ENCODE measurements at places on chromosomes 11 and 22.

DNA sequence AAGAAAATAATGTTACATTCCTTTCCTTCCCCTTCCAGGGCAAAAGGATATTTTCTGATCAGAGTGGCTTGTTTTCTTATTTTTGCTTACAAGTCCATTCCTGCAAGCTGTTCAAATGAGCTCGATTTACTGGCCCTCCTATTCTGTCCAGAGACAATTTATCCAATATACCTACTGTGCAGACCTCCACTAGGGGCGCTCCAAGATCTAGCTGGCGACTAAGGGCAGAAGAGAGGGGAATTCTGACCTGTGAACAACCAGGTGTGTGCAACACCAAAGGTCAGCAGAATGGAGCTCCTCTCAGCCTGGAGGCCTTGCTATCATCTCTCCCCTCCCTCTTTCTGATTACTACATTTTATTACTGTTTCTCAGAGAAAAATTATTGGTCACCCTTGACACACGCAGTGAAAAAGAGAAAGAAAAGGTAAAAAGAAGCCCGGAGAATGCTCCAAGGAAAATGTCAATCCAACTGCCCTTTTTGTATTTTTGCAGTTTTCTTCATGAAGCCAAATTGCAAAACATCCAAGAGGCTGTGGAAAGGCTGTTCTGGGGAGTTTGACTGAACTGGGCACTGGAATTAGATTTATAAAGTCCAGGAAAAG lies 3.2 kb downstream of the SEZ6L start:
- no peak for DNase-seq

DNA sequence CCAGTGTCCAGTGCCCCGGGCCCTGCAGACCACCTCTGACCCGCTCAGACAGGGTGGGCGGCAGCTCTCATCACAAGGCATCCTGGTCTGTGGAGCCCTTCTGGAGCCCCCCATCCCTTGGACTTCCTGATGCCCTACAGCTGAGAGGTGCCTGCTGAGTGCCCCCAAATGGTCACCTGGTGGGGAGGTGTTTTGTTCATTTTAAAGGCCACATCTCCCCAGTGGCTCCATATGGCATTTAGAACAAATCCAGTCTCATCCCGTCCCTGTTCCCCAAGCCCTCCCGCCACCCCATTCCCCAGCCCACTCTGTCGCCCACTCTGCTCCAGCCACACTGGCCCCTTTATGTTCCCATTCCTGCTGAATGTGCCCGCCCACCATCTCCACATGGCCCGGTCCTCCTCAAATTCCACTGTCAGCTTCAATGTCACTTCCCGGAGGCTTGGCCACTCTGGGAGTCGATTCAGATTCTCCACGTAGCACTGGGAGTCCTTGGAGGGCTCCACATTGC lies 32.8 kb downstream of the OSBPL5 start:
- no peak for DNase-seq

DNA sequence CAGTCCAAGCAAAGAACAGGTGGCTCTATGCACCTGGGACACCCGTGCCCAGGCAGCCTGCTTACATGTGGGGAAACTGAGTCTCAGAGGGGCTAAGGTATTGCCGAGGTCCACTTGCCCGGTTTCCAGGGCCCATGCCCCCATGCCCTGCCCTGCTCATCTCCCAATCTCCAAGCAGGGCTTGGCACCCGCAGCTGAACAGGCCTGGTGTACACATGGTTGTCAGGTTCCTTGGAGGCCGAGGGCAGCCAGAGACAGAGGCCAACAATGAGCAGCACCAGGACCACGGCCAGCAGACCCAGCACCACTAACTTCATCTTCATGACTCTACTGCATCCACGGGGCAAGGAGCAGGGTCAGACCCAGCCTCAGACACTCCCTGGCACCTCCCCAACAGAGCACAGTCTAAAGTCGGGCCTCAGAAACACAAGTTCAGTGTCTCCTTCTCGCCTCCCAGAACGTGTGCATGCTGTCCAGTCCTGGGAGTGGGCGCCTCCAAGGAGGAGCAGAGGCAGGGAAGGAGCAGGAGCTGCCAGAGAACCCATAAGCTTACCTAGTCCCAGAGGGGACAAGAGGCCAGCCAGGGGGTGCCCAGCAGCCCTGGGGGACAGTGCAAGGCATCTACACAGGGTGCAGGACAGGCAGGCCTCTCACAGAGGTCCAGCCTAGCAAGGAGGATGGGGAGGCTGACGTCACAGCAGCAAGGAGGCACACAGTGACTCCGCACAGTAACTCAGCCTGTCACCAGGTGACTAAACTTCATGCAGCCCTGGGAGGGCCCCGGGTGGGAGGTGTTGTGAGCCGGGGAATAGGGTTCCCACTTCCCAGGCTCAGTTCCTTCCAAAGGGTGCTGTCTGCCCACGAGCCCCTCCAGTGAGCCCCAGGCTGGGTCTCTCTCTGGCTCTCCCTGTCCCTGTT lies 20.2 kb upstream of the RGL4 start:
- no peak for DNase-seq

- no peak for DNase-seq
Observed at GRCh38 chr11:90770007-90770406, 547.2 kb upstream of the CHORDC1 start.

- DNase-seq = no peak
Observed at GRCh38 chr22:38510416-38510970, 4.4 kb upstream of the DDX17 start.

- no peak for DNase-seq
Observed at GRCh38 chr11:46338988-46339666, 8.1 kb upstream of the DGKZ start.

DNA sequence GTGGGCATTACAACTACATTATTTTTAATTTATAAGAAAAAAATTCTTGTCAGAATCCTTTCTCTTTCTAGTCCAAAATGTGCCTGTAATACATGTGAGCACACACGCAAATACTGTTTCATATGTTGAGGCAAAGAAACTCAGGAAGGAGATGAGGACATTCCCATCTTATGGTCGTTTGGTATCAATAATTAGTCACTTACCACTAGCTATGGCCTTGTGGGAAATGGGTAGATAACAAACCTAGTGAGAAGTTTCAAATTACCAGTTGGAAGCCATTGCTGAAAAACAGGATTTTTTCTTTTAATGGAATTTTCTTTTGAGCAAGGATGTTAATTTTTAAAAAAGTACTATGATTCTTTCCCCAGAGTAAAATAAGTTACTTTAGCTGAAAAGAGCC lies 25.7 kb downstream of the AMOTL1 start:
- DNase-seq = no peak

DNA sequence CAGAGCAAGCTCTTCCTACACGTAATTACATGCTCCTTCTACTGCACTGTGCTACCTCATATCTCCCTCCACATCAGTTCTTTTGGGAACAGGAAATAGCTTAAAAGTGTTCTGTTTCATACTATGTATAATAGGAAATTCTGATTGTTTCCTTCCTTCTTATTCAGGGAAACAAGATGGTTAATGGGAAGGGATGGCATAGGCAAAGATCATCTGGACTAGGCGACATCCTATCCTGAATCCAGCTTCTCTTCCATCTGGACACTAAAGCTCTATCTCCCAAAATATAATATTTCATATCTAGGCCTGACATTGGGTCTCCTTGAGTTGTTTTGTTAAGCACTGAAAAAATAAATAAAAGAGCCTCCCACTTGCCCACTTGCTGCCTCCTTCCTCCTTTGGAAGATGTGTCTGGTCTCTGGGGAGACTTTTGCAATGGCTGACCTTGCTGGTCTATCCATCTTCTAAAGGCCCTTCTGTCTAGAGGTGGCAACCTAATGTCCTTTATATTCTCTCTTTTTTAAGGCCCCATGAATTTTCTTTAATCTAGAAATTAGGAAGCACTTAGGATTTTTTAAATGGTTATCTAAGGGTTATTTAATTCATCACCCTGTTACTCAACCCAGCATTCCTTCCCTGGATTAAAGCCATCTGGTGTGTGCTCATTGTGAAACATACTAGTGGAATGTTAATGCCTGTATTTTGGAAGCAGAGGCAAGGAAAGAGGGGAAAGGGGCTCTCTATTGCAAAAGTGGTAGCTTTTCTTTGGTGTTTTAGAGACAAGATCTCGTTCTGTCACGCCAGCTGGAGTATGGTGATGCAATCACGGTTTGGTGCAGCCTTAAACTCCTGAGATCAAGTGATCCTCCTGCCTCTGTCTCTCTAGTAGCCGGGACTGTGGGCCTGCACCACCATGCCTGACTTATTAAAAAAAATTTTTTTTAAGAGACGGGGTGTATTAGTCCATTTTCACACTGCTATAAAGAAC lies 20.6 kb downstream of the CLMP start:
- no peak for DNase-seq

GRCh38 chr11:28735511-28735910 lies 627.3 kb downstream of the METTL15 start:
- no peak for DNase-seq

DNA sequence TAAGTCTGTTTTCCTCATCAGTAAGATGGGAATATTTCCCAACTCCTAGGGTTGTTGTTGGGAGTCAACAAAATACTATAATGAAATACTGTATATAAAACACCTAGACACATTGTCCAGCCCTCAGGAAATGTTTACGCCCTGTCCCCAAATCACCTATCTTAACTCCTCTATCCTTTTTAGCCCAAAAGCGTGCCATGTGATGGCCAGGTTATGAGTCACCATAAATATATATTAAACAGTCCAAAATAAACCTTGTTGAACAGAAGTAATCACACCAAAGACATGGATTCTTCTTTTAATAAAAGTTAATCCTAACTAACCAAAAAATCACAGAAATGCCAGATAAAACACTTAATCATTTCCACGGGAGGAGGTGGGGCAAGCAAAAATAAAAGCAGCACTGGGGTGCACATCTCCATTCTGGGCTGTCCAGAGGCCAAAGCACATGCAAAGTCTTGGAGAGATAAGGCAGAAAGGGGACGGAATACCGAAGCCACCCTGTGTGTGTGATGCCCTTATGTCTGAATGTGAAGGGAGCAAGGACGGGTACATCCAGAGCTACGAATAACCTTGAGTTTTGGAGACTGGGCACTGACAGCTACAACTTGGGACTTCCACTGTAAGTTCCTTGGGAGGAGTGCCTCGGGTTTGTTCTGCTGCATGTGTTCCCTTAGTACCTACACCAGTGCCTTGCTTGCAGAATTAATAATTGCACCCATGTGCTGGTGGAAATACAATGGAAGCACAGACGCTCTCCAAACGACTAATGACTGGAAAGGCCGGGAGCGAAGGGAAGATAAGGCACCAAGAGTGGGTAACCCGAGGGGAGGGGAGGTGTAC lies 1.1 kb downstream of the OSBP start:
- DNase-seq = no peak

All from stimulated activated CD8-positive, alpha-beta memory T cell treated with anti-CD3 and anti-CD28 coated beads, Interleukin-7, amount 100 ng/mL, for 4 hours (primary cell).